ENCODE measurements at places on chromosomes 16 and 17. TPM values are rescaled to one million over a fixed set of nuclear protein-coding genes. Genes with fewer than 3 reads are reported as not detected.

The CTRB2 gene
- total RNA-seq: not detected

The TRAP1 gene
- 78.6 TPM for total RNA-seq

The MRPL10 gene
- 55.5 TPM for total RNA-seq

The HES7 gene
- 0.65 TPM for total RNA-seq

The DRG2 gene
- total RNA-seq: 17.8 TPM

Measured in cardiac septum (tissue), 1 donor.